ENCODE measurements at places on chromosomes 7 and 10. TPM values are rescaled to one million over a fixed set of nuclear protein-coding genes. Genes with fewer than 3 reads are reported as not detected.
A peak's percentile ranks its signal among the peaks of the same experiment; 100 is the strongest.

Gene XRCC2
- 9.7 TPM for total RNA-seq

Gene COPS6
- 86.3 TPM for total RNA-seq

Gene SLC13A1
- total RNA-seq, result not detected

Gene TAS2R5
- 1.5 TPM for total RNA-seq

Gene FFAR4
- total RNA-seq, result not detected

Gene PDGFA
- 0.73 TPM for total RNA-seq

Gene OR6V1
- not detected for total RNA-seq

Gene NXPH1
- total RNA-seq, result not detected

- no peaks in the 10 kb centered on the region for H3K4me1 ChIP-seq
- no peaks in the 10 kb centered on the region for H3K36me3 ChIP-seq
- H3K27ac ChIP-seq, result no peak overlapping the region
- no peak for DNase-seq
- peaks cover 3% of the 10 kb centered on the region for H3K27me3 ChIP-seq
- H3K4me3 ChIP-seq, result no peak overlapping the region
Measured at GRCh38 chr10:89916468-89917215, 215.3 kb downstream of the KIF20B start.

GRCh38 chr10:10644676-10645385 is 372.8 kb upstream of the CELF2 start:
- no peak overlapping the region for H3K27ac ChIP-seq
- no peak overlapping the region for H3K4me3 ChIP-seq
- H3K27me3 ChIP-seq, result peaks cover 7% of the 10 kb centered on the region
- DNase-seq, result no peak
- no peaks in the 10 kb centered on the region for H3K4me1 ChIP-seq

DNA sequence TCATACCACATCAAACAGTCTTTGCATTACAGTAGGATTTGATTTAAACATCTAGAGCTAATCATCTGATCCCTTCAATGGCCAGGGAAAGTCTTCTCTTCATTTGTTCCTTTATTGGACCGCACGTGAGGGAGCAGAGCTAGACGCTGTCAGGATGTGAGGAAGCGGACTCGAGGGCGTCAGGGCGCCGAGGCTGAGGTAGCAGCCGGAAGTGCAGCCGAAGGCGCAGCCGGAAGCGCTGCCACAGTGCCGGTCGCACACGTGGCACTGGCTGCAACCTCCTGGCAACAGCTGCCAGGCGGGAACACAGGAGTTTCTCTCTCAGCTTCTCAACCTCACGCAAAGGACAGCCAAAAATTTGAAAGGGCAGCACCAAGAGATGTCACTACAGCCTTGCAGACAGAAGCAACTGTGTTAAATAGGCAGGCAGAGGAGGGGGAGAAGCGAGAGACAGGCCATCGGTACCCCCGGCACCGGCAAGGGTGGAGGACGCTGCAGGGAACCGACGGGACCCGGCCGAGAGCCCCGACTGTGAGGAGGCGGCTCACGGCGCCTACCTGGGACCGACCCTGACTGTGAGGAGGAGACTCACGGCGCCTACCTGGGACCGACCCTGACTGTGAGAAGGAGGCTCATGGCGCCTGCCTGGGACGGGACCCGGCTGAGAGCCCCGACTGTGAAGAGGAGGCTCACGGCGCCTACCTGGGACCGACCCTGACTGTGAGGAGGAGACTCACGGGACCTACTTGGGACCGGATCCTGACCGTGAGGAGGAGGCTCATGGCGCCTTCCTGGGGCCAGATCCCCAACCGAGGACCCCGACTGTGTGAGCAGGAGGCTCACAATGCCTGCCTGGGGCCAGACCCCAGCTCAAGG is 32.3 kb downstream of the VIPR2 start:
- H3K27ac ChIP-seq, result no peak overlapping the region
- no peak overlapping the region for H3K4me3 ChIP-seq
- no peak for DNase-seq
- no peaks in the 10 kb centered on the region for H3K36me3 ChIP-seq
- H3K27me3 ChIP-seq, result peaks cover 22% of the 10 kb centered on the region

DNA sequence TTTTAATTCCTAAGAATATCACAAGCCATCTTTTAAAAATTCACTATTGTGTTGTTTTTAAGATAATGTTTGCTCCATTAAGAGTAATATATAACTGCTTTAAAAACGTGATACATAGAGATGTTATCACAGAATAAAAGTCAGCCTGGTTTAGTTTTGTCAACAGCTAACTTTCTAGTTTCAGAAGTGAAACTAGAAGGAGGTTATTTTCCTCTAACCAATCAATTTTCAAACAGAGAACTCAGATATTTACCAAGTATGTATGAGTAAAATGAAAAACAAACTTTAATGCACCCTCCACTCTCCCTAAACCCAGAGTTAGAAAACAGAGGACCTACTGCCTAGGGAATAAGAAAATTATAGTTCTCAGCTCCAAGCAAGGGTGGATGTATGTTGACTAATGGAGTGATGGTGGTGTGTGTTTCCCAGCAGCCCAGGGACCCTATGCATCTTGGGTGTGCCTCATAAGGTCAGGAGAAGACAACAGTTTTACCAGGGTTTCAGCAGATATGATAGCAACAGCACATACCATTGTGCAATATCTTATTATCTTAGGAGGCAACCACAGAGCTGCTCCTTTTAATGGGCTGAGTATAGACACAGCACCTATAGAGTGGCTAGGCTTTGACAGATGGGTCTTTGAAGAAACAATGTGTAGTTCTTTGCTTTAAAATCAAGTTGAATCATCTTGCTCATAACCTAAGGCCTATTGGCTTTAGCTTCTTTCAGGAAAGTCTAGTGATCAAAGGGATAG is 58.4 kb downstream of the PTPRZ1 start:
- no peak overlapping the region for H3K27ac ChIP-seq
- no peaks in the 10 kb centered on the region for H3K27me3 ChIP-seq
- no peak for DNase-seq
- H3K4me3 ChIP-seq, result no peak overlapping the region

- H3K36me3 ChIP-seq, result peaks cover 11% of the 10 kb centered on the region
- H3K27ac ChIP-seq, result no peak overlapping the region
- no peak overlapping the region for H3K4me3 ChIP-seq
Measured at GRCh38 chr10:113097036-113097435, 147.0 kb downstream of the TCF7L2 start.

- H3K27me3 ChIP-seq, result no peaks in the 10 kb centered on the region
- H3K27ac ChIP-seq, result peak overlapping the region; percentile 61
- H3K36me3 ChIP-seq, result peaks cover 65% of the 10 kb centered on the region
- DNase-seq, result no peak
- H3K4me3 ChIP-seq, result no peak overlapping the region
Measured at GRCh38 chr7:92691578-92691977, 101.4 kb upstream of the FAM133B start.

DNA sequence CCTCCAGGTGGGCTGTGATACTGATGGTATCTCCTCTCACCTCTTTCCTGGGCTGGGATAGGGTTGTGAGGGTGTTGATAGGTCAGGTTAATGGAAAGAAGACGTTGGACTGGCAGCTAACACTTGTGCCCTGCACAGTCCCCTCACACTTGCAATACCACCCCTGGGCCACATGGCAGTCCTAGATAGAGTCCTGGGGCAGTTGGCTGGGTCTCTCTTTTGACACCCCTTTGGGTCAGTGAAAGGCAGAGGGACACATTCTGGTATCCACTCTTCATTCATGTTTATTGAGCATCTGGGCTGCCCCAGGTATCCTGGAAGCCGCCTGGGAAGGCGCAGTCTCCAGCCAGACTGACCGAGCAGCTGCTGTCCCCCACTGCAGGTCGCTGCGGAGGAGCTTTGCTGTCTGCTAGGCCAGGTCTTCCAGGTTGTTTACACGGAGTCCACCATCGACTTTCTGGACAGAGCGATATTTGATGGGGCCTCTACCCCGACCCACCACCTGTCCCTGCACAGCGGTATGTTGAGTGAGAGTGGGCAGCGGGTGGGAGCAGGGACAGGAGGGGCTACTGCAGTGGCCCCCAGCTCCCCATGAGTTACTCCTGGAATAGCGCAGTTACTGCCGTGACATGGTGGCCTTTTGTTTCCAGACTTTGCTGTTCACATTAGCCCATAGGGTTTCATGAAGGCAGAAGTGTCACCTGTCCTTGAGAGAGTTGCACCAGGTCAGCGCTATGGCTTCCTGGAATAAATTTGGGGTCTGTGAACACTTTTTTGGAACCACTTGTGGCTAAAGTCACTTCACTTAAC is 19.1 kb downstream of the NACAD start:
- H3K36me3 ChIP-seq, result peaks cover 80% of the 10 kb centered on the region
- no peak for DNase-seq
- no peak overlapping the region for H3K27ac ChIP-seq
- no peaks in the 10 kb centered on the region for H3K27me3 ChIP-seq
- no peak overlapping the region for H3K4me3 ChIP-seq

DNA sequence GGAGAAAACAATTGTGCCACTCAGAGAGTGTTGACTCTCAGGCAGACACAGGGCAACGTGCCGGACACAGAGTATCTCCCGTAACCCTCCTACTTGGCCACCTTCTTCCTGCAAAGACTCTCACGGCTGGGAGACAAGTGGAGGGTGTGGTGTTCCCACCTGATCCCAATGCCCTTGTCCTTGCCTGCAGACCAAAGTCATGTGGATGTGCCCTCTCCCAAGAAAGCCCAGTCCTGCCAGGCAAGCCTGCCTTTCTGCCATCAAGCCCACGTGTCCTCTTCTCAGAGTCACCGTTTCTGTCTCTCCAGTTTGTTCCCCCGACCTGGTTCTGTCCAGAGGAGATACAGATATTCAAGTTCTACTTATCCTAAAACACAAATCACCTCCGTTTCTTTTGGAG is 723 bp downstream of the PNLIPRP2 start:
- no peaks in the 10 kb centered on the region for H3K27me3 ChIP-seq
- H3K4me3 ChIP-seq, result no peak overlapping the region
- H3K36me3 ChIP-seq, result no peaks in the 10 kb centered on the region
- no peak for DNase-seq
- no peaks in the 10 kb centered on the region for H3K4me1 ChIP-seq

- peaks cover 58% of the 10 kb centered on the region for H3K4me1 ChIP-seq
- DNase-seq, result no peak
- peaks cover 28% of the 10 kb centered on the region for H3K36me3 ChIP-seq
- no peak overlapping the region for H3K4me3 ChIP-seq
- H3K27ac ChIP-seq, result no peak overlapping the region
Measured at GRCh38 chr7:114972567-114972966, 50.7 kb downstream of the MDFIC start.

GRCh38 chr7:26912933-26913536 is 48.6 kb upstream of the SKAP2 start:
- no peaks in the 10 kb centered on the region for H3K36me3 ChIP-seq
- no peak overlapping the region for H3K27ac ChIP-seq
- no peak for DNase-seq
- peaks cover 7% of the 10 kb centered on the region for H3K27me3 ChIP-seq

DNA sequence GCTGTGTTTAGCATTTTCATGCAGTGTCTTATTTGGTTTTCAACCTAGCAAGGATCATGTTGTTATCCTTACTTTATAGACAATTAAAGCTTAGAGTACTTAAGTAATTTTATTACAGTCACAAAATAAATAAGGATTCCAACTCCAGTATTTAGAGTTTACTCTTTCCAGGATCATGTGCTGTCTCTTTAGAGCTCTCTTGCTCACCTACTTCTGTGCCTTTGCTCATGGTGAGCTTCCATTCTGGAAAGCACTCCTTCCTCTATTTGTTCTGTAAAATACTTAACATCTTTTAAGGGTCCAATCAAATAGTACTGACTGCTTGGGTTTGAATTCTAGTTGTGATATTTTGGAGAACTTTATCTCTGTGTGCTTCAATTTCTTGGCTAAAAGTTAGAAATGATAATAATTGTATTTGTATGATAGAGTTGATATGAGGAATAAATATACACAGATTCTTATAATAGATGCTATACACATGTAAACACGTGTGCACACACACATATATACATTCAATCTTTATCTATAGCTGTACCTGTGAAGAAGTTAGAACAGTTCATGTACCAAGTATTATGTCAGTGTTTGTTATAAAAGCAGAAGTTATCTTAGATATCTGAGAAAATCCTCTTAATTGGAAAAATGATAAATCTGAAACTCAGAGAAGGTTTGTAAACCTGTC is 18.2 kb upstream of the CALCR start:
- H3K27ac ChIP-seq, result no peak overlapping the region
- H3K4me1 ChIP-seq, result no peaks in the 10 kb centered on the region

DNA sequence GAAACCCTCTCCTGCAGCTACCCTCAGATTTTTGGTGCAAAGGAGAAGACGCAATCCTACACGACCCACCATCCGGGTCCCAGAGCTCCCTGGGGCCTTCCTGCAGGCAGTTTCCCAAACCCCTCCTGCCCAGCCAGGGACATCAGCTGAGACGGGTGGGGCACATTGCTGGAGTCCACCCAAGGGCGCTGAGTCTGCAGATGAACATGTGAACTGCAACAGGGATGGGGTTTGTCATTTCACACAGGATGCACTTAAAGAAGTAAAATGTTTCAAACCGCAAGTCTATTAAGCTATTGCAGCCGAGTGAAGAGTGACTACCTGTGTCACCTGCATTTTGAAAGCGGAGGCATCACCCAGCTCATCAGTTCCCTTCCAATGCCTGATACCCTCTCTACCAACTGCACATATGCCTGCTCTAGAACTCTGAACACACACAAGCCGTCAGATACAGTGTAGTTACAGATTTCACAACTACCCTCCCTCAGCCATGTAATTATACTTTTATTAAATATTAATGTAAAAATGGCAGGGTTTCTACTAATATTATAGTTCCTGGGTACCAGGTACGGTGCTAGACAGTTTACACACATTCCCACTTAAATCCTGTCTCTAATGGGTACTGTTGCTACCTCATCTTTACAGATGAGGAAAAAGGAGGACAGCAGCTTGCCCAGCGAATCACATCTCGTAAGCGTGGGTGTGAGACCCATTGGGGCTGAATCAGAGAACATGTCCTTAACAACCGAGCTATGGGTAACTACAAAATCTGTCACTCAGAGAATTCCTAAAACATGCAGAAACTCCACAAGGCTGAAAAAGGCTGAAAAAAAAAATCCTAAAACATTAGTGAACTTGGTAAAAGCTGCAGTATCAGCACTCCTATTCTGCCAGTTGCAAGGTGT is 71.2 kb downstream of the GRB10 start:
- no peak for DNase-seq
- H3K36me3 ChIP-seq, result no peaks in the 10 kb centered on the region
- no peak overlapping the region for H3K4me3 ChIP-seq
- H3K4me1 ChIP-seq, result peaks cover 6% of the 10 kb centered on the region
- H3K27me3 ChIP-seq, result no peaks in the 10 kb centered on the region

DNA sequence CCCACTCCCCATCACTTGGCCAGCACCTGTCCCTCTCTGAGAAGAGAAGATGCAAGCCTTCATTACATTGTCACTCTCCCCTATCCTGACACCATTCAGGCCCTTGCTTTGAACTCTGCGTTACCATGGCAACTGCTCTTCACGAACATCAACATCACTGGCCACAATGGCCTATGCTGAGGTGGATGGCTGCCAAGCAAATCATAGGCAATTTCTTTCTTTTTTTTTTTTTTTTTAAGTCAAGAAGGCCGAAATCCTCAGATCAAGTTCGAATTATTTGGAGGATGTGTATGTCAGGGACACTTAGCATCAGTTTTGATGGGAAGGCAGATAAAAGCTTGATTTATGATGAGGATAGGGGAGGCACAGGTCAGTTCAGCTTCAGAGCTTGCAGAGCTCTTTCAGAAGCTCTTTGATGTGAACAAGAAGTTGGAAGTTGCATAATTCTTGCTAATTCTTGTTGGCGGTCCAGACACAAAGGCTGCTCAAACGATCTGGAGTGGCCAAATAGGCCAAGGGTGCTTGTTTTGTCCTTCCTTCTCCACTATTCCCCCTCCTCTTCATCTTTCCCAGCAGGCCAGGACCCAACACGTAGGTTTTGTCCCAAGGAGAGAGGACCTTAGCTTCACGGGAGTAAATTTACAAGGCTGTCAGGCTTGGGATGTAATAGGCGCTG is 179.9 kb upstream of the NPVF start:
- H3K4me3 ChIP-seq, result no peak overlapping the region
- no peaks in the 10 kb centered on the region for H3K4me1 ChIP-seq
- no peak for DNase-seq
- H3K27me3 ChIP-seq, result peaks cover 5% of the 10 kb centered on the region
- H3K36me3 ChIP-seq, result no peaks in the 10 kb centered on the region

All from activated CD4-positive, alpha-beta memory T cell treated with anti-CD3 and anti-CD28 coated beads, Interleukin-2, amount 10 ng/mL, durations not matched to agents 7 days and 5 days (primary cell).